ENCODE measurements at places on chromosomes 7 and 10.
A peak's percentile ranks its signal among the peaks of the same experiment; 100 is the strongest.

DNA sequence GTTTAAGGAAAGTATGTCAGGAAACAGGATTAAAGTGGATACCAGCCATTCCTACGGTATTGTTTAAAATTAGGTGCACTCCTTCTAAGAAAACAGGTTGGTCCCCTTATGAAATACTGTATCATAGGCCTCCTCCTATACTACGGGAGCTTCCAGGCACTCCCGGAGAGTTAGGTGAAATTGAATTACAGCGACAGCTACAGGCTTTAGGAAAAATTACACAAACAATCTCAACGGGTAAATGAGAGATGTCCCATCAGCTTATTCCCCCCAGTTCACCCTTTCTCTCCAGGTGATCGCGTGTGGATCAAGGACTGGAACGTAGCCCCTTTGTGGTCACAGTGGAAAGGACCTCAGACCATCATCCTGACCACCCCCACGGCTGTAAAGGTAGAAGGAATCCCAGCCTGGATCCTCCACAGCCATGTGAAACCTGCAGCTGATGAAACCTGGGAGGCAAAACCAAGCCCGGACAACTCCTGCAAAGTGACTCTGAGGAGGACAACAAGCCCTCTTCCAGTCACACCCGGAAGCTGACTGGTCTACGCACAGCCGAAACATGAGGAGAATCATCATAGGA, 25.1 kb upstream of the GHITM start:
- DNase-seq = no peak

GRCh38 chr7:106870983-106871410, 5.9 kb downstream of the PIK3CG start:
- no peak for DNase-seq

DNA sequence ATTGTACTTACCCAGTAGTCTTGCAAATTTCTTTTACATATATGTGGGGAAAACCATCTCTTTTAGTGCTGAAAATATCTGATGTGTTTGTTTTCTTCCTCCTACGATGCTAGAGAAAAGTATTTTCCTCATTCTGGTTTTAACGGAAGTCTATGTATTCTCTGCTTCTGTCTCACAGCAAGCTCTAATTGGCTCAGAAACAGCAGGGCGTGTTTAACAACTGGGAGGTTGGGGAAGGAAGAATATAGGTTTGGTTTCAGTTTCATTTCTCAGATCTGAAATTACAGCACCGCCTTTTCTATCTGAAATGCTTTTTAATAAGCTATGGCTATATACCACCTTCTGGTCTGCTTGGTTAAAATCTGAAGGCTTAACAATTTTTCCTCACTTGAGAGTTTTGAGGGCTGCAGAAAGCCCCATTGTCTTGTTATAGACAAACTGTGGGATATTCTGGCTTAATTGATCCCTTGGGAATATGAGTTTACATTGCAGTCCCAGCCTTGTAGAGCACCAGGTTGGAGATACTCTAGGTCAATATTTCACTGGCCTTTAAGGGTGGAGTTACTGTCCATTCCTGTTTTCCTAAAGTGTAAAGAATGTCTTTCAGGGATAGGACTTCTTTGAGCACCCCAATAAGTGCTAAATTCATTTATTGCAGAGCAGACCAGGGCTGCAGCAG, at the start of gene SAMD9:
TSS of gene SAMD9 (minus strand) at position 128 of the 679 bp plus-strand sequence. CDS start 11,882 bp downstream, outside the sequence.
- DNase-seq = peak; percentile 56

GRCh38 chr7:30930621-30931020, 19.0 kb downstream of the AQP1 start:
- no peak for DNase-seq

GRCh38 chr7:149166630-149167352, 19.5 kb downstream of the ZNF398 start:
- no peak for DNase-seq

DNA sequence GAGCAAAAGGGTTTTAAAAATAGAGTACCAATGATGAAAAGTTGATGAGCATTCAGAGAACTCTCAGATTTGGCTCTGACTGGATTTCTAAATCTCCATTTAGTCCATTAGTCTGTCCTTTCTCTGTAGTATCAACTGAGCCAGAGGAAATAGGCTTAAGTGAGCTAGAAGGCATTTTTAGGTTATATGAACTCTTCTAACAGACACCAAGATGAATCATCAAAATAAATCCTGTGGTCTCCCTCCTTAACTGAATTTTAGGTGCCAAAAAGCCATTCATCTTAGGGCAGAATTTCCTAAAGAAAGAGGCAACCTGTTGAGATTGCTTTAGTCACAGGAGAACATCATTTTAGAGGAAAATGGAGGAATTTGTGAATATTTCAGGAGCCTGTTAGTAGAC, 305.1 kb downstream of the AUTS2 start:
- DNase-seq = no peak

DNA sequence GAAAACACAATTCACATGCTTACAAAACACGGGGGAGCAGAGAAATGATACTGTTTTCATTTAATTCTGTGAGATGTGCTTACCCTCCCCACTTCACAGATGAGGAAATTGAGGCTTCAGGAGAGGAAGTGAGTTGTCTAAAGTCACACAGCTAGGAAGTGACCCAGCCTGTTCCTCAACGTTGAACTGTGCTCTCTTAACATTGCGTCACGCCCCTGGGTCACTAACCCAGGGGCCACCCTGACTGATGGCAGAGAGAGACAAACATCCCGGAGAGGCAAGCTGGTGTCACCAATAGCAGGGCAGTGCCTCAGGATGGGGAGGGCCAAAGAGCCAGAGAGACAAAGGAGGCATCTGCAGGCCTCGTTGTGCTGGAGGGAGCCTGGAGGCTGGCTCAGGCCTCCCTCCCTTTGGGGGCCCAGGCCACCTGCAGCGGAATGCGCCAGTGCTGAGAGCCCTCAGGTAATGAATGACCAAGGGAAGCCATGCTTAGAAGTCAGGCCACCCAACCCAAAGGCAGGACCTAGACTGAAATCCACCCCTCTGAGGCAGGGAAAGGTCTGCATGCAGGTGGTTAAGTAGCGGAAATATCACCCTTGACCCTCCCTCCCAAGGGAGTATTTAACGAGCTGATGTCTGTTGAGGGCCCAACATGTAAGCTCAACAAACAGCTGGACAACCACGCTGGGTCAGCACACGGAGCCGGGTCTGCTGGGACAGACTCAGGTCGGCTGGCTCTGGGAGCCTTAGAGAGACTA, 81.3 kb downstream of the C10orf105 start:
- DNase-seq = no peak

- no peak for DNase-seq
Measured at GRCh38 chr7:148403466-148403993, 187.0 kb upstream of the C7orf33 start.

- DNase-seq = no peak
Measured at GRCh38 chr7:100010901-100011300, 4.5 kb upstream of the ZKSCAN1 start.

DNA sequence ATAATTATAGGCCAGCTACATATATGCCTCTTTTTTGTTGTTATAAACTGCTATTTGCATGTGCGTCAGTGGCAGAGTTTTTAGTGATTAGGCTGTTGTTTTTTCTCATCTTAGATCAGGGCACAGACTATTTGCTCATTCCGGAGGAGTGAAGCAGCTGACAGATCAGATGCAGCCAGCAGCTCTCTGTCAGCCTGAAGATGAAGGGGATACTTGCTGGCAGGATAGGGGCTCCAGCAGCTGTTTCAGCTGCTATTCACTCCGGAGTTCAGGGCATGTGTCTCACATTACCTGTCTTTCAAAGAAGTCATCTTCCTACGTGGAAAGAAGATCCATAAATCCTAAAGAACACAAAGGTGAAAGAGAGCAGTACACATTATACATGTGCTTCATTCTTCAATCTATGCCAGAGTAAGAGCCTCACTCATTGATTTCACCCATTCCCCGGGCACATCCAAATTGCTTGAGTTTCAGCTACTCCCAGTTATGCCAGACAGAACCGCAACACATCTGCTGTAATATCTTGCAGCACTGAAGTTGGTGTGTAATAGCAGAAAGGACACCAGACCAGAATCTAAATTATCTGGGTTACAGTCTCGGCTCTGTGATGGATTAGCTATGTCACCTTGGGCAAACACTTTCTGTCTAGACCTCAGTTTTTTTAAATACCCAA, 182.8 kb upstream of the CHRM2 start:
- no peak for DNase-seq

DNA sequence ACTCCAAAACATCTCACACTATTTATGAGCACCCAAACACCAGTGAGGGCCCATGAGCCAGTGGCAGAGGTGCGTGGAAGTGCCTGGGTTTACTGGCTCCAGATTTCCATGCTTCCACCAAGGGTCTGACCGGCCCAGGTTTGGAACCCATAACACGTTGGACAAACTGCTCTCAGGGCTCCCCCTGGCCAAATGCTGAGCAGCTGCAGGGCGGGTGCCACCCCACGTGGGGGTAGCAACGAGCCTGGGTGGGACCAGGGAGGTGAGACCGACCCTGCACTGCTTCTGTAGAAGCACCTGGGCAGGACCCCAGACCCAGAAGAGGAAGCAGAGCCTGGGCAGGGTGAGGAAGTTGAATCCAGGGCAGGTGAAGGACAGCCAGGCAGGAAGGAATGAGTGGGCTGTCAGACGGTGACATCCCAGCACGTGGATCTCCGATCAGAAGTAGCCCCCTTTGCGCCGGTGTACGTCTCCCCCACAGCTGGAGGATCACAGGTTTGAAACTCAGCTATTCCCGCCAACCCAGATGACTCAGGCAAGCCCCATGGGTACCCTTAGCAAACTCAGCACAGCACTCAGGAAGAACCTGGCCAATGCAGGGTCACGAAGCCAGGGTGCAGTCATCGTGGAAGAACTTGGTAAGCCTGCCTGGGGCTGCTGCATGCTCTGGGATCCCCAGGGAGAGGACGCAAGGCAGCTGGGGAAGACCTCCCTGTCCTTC, 100.4 kb upstream of the DDC start:
- no peak for DNase-seq

- DNase-seq = no peak
Measured at GRCh38 chr10:79404231-79404609, 41.2 kb downstream of the ZCCHC24 start.

- no peak for DNase-seq
Measured at GRCh38 chr10:35640474-35640873, 1.6 kb downstream of the FZD8 start.

- DNase-seq = no peak
Measured at GRCh38 chr7:84202855-84203254, 8.3 kb upstream of the SEMA3A start.

DNA sequence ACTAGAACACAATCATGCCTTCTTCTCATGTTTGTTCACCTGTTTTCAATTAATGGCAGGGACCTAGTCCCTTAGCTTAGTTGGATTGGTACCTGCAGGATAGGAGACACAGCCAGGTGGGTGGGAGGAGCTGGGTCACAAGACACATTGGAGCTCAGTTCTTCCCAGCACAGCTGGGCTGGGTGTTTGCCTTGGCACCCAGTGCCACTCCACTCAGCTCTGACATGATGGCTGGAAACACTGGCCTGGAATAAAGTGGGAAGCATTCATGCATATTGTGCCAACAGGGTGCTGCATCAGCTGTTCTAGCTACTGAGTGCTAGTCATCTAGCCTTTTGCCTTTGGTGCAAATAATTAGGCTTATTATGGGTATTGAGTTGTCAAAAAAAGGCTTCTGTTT, 226.1 kb downstream of the PTEN start:
- DNase-seq = no peak

- DNase-seq = no peak
Measured at GRCh38 chr7:135374736-135375135, 135.2 kb downstream of the CNOT4 start.

- no peak for DNase-seq
Measured at GRCh38 chr10:6221971-6222751, 19.4 kb downstream of the PFKFB3 start.

GRCh38 chr7:79060498-79060897, 393.0 kb downstream of the MAGI2 start:
- no peak for DNase-seq

- no peak for DNase-seq
Measured at GRCh38 chr7:38317515-38317914, 44.1 kb upstream of the TARP start.

GRCh38 chr7:102287981-102288278, 1.3 kb downstream of the SH2B2 start:
- DNase-seq = no peak

DNA sequence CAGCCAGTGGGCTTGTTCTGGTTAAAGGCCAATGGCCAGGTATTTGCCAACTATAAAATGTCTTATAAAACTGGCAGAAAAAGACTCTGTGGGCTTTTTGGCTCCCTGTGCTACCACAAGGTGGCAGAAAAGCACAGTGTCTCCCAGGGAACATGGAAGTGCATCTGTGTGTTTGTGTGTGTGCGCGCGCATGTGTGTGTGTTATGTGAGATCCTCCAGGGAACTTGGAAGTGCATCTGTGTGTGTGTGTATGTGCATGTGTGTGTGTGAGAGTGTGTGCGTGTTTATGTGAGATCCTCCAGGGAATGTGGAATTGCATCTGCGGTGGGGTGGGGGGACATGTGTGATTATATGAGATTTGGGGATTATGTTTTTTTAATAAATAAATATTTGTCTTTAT, 30.2 kb upstream of the ABI1 start:
- no peak for DNase-seq

DNA sequence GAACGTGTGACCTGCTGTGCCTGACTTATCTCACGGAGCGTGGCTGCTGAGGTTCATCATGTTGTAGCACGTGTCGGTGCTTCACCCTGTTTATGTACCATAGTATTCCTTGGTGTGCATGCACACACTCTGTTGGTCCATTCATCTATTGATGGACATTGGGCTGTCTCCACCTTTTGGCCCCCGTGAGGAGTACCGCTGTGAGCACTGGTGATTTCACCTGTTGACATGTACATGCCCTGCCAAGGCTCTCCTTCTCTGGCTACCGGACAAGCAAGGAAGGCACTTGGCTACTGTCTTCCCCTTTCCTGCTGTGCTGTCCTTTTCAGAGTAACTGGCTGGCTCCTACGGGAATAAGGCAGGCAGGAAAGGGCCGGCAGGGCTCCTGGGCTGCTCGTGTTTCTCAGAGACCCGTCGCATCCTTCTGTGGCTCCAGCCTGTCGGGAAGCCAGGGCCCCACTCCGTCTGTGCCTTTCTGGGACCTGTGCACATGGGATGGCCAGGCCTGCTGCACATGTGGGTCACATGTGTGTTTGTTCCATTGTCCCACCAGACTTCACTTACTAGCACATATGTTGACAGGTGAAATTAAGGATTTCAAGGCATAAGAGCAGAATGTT, 17.8 kb upstream of the TBRG4 start:
- DNase-seq = no peak

DNA sequence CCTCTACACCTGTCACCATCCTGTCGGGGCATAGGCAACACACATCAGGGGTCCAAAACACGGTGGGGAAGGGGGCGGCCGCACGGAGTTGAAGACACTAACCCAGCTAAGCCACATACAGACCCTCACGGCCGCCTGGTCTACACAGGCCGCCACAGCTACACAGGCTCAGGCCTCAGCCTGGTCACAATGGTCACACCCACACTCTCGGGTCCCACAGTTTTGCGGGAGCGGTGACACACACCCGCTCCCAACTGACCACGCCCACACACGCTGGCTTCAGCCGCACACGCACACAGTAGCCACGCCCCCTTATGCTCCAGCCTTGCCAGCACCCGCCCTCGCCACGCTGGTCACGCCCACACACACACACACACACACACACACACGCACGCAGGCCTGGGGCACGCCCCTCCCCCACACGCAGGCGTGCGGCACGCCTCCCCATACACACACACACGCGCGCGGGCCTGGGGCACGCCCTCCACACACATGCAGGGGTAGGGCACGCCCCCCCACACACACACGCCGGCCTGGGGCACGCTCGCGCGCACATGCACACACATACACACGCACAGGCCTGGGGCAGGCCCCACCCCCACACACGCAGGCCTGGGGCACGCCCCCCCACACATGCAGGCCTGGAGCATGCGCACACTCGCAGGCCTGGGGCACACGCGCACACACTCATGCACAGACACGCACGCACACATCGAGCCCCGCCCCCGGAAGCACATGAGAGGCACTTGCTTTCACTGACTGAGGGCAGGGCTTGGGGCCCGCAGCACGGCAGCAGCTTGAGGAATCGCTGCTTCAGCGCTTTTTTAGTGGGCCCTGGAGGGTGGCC, 12.3 kb upstream of the OGA start:
- peak; percentile 13 for DNase-seq

All from NCI-H1436 treated with DMSO at 0.1 percent for 48 hours (cell line).